ENCODE measurements at places on chromosomes 3 and 15. TPM values are rescaled to one million over a fixed set of nuclear protein-coding genes. Genes with fewer than 3 reads are reported as not detected.
A peak's percentile ranks its signal among the peaks of the same experiment; 100 is the strongest.

The LMOD3 gene
- total RNA-seq: 0.51 TPM

- DNase-seq: peak; percentile 99
These were observed 545.0 kb downstream of the ZPLD1 start for GRCh38 chr3:102979682-102980354.

GRCh38 chr3:10437272-10437994 lies 68.0 kb downstream of the ATP2B2 start:
- peak; percentile 88 for DNase-seq

- DNase-seq: peak; percentile 97
These were observed 46.3 kb downstream of the DGKG start for GRCh38 chr3:186315581-186316354.

The SLCO2A1 gene
- under 0.01 TPM for total RNA-seq

GRCh38 chr3:4978966-4979427 lies 240 bp upstream of the BHLHE40 start:
- peak; percentile 96 for DNase-seq

DNA sequence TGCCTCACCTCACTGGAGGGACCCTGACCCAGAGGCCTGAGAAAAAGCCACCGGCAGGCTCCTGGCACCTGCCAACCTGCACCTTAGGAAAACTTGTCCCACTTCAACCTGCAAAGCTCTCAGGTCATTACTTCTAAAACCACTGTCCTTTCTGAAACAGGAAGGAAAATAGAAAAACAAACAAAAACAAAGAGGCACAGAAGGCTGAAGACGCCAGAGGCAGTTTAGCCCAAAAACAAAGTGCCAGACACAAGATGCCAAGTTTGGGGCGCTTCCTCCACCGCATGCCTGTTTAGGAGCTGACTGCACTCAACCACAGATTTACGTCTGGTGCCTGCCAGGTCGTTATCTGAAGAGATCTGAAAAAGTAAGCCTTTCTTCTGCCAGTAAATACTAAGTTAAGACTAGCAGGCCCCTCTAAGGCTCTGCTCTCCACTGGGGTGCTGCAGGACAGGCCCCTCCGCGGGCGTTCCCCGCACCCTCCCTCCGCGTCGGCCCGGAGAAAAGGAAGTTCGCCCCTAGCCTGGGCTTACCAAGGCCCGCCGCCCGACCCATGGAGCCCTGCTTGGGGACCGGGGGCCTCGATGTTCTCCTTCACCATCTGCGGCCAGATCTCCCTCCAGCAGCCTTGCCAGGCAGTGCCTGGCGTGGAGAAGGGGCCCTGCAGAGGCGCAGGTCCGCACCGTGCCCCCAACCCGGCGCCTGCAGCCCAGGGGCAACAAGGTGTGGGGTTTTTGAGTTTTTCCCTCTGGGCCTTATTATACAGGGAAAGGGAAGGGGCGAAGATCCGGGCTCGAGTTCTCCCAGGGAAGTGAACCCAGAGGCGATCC lies 1.3 kb downstream of the GOLGA8A start:
- DNase-seq: peak; percentile 17

The ACSBG1 gene
- total RNA-seq: not detected

- DNase-seq: peak; percentile 90
These were observed 92.2 kb downstream of the NFKBIZ start for GRCh38 chr3:101941318-101942040.

DNA sequence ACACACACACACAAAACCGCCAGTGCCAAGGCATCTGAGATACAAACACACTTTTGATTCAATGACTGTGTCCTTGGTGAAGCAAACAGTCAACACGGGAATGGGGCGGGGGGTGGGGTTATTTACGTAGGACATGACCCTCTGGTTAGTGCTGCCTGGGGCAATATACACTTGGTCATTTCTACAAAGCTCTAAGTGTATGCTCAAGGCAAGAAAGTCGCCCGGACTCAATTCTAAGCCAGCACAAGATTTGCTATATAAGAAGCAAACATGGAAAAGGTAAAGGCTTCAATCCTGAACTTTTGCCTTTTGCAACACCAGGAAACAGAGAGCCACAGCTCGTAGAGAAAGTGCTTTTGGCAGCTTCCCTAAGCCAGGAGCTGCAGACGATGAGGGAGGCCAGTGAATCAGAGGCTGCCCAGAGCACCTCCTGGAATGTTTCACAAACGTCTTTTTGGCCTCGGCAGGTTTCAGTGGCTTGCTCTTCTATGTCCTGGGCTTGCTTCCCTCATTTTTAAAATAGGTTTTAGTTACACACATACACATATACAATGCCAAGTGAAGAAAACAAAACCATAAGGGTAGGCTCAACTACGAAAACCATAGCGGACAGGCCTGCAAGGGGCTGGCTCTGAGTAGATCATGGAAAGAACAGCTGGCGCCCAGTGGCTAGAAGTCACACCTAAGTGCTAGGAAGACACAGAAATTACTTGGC lies 73.6 kb downstream of the TM4SF4 start:
- peak; percentile 85 for DNase-seq

DNA sequence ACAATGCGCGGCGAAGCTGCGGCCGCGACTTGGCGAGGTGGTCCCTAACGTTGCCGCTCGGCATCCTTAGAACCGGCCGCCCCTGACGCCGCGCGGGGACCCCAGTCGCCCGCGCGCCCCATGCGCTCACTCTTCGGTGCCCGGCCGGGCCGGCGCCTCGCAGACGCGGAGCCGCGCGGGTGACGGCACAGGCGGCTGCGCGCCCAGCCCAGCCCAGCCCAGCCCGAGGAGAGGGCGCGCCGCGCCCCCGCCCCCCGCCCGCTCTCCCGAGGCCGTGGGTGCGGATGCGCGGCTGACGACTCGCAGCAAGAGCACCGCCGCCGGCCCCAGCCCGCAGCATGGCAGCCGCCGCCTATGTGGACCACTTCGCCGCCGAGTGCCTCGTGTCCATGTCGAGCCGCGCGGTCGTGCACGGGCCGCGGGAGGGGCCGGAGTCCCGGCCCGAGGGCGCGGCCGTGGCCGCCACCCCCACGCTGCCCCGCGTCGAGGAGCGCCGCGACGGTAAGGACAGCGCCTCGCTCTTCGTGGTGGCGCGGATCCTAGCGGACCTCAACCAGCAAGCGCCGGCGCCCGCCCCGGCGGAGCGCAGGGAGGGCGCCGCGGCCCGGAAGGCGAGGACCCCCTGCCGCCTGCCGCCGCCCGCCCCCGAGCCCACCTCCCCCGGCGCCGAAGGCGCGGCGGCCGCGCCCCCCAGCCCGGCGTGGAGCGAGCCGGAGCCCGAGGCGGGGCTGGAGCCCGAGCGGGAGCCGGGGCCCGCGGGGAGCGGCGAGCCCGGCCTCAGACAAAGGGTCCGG lies 437 bp downstream of the KLF13 start:
- DNase-seq: peak; percentile 61

DNA sequence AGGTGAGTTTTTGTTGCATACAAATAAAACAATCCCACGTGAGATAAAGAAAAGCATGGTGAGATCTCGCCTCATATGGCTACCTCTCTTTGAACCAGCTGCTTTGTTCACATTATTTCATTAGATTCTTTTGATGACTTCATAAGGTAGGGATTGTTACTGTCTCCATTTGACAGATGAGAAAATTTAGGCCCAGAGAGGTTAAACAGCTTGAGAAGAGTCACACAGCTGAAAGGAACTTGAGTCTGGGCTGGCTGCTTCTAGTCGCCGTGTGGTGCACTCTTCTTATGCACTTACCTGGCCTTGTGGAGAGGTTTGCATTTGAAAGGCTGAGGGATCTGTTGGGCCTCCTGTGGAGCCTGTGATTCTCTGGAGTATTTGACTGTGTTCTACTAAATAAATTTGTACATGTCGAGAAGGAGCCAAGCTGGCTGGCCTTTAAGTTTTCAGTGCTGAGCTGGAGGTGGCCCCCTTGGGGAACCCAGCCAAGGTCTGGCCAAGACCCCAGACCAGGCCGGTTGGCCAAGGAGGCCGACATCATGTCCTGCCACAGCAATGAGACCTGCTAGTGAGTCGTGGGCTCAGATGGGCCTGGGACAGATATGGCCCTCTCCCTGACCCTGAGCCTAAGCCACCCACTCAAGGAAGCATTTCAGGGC lies 125.1 kb downstream of the SMAD6 start:
- no peak for DNase-seq

The SLC6A1 gene
- not detected for total RNA-seq

DNA sequence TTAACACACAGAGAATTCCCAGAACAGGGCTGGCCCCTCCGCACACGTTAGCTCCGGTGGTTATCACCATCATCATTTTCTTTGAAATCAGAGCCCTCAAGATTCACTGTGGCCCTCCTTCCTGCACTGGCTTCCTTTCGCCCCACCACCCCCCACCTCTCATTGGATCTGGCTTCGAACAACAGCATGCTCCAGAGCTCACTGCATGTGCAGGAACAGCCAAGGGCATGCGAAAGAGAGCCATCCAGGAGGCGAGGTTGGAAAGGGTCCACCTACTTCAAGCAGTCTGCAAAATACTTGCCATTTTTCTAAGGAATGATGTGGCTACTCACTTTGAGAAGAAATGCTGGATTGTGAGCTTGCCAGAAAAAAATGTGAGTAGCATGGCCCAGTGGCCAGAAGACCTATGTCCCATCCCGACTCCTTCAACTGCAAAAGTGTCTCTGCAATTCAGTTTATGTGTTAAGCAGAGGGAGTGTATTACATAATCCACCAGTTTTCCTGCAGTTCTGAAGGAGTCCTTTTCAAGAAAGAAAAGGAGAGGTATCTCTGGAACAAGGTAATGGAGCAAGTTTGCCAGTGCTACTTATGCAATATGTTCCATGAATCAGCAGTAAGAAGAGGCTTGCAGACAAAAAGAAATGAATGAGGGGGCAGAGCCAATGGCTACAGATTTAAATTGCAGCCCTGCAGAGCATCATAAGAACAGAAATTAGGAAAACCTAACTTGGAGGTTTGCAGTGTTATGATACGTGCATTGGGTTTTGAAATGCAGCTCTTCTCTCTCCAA lies 92.8 kb downstream of the OCA2 start:
- peak; percentile 42 for DNase-seq

DNA sequence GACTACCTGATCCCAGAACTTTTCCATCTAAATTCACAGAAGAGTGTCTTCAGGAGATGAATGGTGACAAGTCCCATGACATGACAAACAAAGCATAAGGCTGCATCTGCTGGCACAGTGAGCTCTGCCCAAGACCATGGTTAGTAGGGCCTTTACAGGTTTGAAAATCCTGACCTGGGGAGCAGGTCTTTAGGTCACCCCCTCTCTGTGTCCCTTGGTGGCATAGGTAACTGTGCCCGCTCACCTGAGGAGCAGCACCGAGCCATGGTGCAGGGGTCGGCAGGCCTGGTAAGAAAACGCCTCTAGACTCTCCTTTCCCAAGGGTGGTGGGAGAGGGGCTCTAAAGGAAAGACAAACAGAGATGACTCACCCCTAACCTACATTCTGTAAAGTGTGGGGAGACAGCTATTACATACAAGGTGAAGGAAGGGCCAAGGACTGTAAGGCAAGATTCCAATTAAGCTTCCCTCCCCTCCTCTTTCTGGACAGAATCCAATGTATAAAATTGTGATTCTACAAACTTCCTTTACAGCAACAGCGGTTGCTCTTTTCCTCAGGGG lies 74.0 kb downstream of the SATB1 start:
- no peak for DNase-seq

The FAM3D gene
- total RNA-seq: not detected

GRCh38 chr3:109835958-109836357 lies 498.6 kb upstream of the DPPA4 start:
- no peak for DNase-seq

The ZDHHC19 gene
- total RNA-seq: not detected

GRCh38 chr3:134742202-134742601 lies 52.9 kb upstream of the EPHB1 start:
- DNase-seq: no peak

DNA sequence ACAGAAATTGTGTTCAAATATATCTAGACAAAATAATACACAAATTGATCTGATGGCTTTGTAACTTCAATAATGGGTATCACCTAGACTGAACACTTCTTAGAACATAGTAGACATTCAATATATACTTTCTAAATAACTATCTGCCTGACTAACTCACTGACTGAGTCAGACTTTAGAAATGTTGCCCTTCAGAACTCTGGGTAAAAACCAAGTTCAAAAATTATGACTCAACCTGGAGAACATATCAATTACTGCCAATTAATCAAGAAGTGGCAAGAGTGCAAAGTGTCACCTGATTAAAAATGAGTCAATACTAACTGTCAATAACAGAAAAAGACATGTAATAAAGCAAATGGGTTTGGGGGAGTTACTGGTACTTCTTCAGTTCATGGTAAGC lies 144.6 kb upstream of the TMCO5A start:
- peak; percentile 88 for DNase-seq

DNA sequence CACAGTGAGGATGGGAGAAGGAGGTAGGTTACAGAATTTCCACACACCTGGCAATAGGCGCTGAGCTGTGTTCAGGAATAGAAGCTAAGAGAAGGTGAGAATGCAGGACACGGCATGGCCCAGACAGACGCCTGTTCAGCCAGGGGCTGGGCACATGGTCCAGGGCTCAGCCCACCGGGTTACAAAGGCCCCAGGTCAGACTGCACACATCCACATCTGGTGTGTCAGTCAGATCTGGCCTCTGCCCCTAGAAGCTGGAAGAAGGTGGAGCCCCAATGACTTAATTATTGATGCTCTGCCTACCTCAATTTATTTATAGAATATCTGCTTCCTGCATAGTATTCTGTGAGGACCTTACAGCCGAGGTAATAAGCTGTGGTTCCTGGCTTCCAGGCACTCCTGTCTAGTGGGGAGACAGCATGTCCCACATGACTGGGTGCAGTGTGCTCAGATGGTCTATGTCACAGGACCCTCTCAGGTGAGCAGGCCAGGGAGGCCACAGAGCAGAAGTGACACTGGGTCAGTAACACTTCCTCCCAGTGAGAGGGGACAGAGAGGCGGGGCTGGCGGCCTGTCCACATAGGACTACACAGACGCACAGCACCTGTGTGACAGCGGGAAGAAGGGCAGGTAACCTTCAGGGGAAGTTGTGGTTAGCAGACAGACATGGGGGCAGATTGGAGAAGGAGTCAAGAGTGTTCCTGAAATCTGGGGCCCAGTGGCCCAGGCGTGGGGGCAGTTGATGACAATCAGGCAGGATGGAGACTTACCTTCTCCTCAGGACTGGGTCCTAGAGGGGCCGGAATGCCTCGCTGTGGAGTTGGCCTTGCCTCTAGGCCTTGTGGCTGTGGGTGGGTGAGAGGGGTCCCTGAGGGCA lies 38.6 kb upstream of the PLXNA1 start:
- DNase-seq: no peak

DNA sequence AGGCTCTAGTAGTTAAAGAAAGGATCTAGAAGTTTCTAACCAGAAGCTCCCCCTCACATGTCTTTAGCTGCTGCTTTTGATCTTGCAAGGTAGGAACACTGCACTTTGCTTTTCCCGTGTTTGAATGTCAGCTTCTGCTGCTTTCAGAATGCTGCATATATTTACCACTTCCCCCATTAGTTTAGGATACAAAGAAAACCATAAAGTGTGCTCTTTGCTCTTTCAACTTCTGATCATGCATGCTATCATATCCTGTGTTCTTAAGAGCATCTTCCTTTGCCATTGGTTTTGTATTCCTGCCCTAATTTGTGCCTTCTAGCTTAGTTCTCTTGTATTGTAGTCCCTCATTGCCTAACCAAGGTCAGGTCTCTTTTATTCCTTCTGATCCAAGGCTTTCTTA lies 43.3 kb downstream of the ZNF609 start:
- no peak for DNase-seq

The ZMAT3 gene
- 37.8 TPM for total RNA-seq

GRCh38 chr15:84819791-84820190 lies 2.6 kb downstream of the ALPK3 start:
- DNase-seq: no peak

Measured in fibroblast of lung (primary cell).